ENCODE measurements at places on chromosomes 3 and 15. TPM values are rescaled to one million over a fixed set of nuclear protein-coding genes. Genes with fewer than 3 reads are reported as not detected.

DNA sequence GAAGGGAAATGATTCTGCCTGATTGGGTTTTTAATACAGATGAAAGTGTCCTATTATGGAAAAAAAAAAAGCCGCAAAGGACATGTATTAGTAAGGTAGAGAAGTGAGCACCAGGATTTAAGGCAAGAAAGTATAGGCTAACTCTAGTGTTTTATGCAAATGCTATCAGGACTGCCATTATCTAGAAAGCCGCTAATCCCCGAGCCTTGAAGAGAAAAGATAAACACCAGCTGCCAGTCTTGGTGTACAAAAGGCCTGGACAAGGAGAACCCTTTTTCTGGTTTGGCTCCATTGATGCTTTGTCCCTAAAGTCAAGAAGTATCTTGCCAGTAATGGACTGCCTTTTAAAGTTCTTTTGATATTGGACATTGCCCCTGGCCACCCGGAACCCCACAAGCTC is 8.6 kb upstream of the TRIM59 start:
- no peak for DNase-seq

DNA sequence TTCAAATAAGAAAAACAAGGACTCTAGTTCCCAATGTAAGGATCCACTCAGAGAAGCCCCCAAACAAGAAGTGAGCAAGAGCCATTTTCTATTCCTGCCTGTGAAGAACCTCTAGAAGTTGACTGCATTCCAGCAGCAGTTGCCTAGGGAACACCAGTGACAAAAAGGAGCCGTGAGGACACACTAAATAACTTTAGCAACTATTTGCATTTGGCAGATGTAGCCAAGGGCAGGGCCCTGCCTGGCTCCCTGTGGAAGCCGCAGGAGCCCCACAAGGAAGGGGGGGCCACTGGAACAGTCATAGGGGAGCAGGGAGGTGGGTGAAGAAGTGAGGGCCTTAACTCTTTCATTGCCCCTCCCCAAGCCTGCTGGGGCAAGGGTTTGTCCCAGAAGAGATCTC is 470.2 kb upstream of the PROK2 start:
- DNase-seq, result no peak

- no peak for DNase-seq
Measured at GRCh38 chr3:171254315-171254714, 205.9 kb downstream of the TNIK start.

- DNase-seq, result no peak
Measured at GRCh38 chr3:42894698-42895579, 11.0 kb upstream of the ZNF662 start.

- peak; percentile 36 for DNase-seq
Measured at GRCh38 chr15:60326824-60327654, 70.7 kb downstream of the ANXA2 start.

DNA sequence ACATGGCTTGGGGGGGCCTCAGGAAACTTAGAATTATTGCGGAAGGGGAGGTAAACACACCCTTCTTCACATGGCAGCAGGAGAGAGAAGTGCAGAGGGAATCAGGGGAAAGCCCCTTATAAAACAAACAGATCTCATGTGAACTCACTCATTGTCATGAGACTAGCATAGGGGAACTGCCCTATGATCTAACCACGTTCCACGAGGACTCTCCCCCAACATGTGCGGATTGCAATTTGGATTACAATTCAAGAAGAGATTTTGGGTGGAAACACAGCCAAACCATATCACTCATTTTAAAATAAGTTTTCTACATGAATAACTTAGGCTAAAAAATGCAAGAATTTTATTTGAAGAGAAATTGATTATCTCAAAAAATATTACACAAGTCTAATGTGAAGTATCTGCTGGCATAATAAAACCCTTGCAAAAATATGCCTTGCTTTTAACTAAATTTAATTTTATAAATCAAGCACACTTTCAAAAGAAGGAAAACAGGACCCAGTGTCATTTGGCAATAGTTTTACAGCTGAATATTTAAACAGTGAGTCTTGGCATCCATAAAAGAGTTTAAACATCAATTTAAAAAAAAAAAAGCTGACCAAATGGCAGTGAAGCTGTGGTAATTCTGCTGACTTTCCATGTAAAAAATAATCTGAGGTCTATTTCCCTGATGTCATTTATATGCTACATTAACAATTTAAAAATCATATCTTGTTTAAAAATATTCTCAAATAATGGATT is 1057.2 kb downstream of the NAALADL2 start:
- no peak for DNase-seq

DNA sequence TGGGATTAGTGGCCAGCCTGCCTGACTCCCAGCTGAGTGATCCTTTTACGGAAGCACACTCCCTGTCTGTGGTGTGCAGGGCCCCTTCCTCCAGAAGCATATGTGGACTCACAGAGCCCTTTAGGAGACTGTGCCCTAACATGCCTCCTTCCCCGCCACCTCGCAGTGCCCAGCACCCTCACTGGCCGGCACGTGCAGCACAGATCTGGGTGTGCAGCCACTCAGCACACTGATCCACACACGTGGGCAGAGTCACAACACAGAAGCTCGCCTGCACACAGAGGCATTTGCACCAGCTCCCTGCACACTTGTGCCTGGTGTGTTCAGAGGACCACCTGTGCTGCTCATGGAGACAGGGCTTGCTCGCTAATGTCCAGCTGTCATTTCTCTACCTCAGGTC is 23.6 kb upstream of the CSPG4 start:
- no peak for DNase-seq

The MRAS gene
- total RNA-seq, result 2.4 TPM

The PPARG gene
- total RNA-seq, result 60.2 TPM

The CYP1A1 gene
- total RNA-seq, result 0.33 TPM

The PIK3CB gene
- total RNA-seq, result 41.9 TPM

The ZBTB47 gene
- total RNA-seq, result 9.6 TPM

The SERF2 gene
- 612 TPM for total RNA-seq
